DMS153 (cell line): ENCODE measurements at places on chromosomes 13 and 19.

GRCh38 chr19:19610376-19611202, 7.9 kb downstream of the PBX4 start:
- no peak for DNase-seq

DNA sequence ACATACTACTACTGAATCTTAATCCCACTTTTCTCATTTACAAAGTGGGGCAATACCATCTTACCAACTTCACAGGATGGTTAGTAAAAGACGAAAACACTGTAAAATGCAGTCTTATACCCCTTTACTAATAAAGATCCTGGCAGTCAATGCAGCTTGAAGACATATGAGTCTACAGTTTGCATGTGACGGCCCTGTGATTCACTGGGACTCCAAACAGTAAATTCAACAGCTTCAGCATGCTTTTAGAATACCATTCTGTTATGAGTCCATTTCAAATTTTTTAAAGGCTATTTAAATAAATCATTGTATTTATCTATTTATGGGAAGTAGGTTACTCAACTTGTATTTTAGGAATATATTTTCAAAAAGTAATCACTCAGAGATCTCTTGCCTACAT, 629.1 kb downstream of the LIG4 start:
- no peak for DNase-seq

- DNase-seq = peak; percentile 87
These were observed at the start of gene CEACAM5 for GRCh38 chr19:41708481-41708880. Gene CEACAM5, plus strand, starts transcription at chr19:41708626. Its CDS starts 106 bp downstream, at chr19:41708732.

GRCh38 chr19:14053500-14053899, 8.4 kb downstream of the PALM3 start:
- DNase-seq = no peak

GRCh38 chr13:64591971-64592370, 2638.2 kb downstream of the PCDH9 start:
- no peak for DNase-seq

GRCh38 chr19:17205237-17206140, 9.7 kb upstream of the USE1 start:
- DNase-seq = no peak

DNA sequence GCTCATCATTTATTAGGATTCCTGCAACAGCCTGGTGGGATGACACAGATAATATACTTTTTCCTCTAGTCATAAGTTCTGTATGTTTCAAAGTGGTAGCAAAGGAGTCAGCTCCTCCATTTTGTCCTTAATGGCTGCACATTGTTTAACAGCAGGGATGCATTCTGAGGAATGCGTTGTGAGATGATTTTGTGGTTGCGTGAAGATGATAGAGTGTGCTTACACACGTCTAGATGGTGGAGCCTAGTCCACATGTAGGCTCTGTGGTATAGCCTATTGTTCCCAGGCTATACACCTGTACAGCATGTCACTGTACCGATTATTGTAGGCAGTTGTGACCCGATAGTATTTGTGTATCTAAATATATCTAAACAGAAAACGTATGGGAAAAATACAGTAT, 4.6 kb downstream of the SMARCA4 start:
- no peak for DNase-seq

DNA sequence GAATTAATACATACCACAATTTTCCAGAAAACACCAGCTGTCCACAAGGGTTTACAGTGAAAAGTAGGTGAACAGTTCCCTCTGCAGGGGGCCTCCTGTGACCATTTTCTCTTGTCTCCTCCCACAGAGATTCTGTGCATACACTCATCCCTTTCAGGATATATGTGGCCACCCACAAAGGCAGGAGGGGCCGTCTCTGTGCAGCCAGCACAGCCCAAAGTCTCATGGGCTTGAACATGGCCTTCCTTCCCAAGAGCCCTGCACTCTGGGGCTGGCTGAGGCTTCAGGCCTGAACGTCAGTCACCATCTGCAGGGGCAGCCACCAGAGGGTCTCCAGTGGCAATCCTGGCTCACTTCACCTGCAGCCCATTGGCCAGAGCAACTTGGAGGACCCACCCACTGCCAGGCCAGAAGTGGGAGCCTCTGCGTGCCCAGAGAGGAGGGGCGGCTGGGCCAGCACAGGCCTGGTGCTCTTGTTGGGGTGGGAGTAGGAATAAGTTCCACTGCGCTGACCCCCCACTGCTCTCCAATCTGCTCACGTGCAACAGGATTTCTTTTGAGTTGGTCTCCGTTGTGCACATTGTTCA, 25.1 kb downstream of the TMEM161A start:
- no peak for DNase-seq

- peak; percentile 85 for DNase-seq
These were observed 14.0 kb upstream of the GPR4 start for GRCh38 chr19:45615795-45616703.

DNA sequence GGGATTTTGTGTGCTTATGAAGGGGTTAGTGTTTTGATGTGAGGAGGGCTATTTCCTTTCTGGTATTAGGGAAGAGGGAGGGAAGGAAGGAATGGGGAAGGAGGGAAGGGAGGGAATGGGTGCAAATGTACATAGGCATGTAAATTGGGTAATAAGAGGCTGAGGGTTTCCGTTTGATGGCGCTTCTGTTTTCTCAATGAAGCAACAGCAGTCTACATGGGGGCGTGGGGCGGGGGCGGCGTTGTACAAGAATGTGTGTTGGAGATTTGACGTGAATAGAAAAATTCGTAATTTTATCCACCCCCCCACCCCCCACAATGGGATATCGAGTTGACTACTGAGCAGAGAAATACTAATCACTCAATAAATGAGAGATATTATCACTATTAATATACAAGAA, 52.5 kb downstream of the PDS5B start:
- no peak for DNase-seq

DNA sequence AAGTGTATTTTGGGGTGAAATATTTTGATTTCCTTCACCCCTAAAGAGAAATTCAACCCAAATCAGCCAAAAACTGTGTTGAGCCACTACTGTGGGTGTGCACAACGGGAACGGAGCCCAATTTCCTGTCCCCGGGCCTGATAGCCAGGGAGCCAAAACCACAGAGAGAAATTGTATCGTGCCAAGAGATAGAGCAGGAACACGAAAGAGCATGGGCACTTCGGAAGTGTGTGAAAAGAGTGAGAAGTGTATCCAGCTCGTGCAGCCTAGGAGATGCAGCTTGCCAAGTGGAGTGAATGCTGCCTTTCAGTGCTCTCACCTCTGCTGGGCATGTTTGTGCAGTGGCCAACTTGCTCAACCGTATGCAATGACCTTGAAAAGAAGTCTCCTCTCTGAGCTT, 19.4 kb upstream of the PLEKHF1 start:
- DNase-seq = no peak

DNA sequence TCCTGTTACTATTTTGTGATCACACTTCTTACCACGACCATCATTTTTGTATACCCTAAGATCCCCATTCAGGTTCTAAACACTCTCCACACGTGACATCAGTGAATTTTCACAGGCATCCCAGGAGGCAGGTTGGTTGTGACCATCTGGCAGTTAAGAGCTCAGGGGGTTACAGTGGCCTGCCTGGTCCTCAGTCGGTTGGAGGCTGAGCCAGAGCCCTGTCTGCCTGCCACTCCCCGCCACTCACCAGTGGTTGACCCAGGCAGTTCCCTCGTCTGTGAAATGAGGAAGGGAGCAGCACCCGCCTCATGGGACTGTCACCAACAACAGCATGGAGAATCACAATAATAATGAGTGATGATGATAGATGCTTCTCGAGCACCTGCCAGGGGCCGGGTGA, 36.4 kb upstream of the EHD2 start:
- no peak for DNase-seq

DNA sequence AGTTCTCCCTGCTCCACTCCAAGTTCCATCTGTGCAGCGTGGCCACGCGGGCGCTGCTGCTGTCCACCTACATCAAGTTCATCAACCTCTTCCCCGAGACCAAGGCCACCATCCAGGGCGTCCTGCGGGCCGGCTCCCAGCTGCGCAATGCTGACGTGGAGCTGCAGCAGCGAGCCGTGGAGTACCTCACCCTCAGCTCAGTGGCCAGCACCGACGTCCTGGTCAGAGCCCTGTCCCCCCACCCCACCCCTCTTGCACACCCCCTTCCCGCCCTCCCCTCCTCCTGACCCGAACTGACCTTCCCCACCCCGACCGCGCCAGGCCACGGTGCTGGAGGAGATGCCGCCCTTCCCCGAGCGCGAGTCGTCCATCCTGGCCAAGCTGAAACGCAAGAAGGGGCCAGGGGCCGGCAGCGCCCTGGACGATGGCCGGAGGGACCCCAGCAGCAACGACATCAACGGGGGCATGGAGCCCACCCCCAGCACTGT, 11.6 kb downstream of the FUZ start:
- no peak for DNase-seq

DNA sequence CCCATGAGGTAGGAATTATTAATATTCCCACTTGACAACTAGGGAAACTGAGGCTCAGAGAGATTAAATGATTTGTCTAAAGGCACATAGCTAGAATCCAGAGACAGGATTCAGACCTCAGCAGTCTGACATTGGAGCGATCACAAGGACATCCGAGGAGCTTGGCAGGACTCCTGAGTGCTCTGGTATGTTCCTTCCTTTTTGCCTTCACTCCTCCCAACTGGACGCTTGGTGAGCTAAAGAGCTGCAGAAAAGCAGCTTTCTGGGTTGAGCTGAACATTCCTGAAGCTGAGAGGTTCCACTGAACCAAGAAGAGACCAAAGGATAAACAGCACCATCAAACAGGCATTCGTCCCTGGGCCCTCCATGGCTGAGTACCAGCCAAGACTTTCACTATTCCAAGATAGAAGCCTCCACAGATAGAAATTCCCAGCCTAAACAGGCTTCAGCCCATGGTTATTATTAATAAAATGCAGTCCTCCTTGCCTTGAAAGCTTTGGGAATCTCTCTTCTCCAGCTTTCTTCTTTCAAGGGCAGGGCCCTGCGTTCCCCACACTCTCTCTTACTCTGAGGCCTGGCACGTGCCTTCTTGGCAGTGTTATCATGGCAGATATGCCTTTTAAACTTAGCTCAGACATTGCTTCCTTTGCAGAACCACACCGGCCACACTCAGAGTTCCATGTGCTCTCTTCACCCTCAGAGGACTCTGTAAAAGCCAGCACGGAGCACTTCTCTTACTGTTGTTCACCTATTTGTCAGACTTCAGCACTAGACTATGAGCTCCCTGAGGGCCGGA, 97.1 kb downstream of the CYSLTR2 start:
- DNase-seq = no peak

GRCh38 chr13:109647053-109647452, 139.3 kb downstream of the IRS2 start:
- DNase-seq = no peak

GRCh38 chr13:99990126-99990977, 8.8 kb downstream of the ZIC2 start:
- DNase-seq = no peak

GRCh38 chr13:61765181-61765742, 349.6 kb upstream of the PCDH20 start:
- no peak for DNase-seq

DNA sequence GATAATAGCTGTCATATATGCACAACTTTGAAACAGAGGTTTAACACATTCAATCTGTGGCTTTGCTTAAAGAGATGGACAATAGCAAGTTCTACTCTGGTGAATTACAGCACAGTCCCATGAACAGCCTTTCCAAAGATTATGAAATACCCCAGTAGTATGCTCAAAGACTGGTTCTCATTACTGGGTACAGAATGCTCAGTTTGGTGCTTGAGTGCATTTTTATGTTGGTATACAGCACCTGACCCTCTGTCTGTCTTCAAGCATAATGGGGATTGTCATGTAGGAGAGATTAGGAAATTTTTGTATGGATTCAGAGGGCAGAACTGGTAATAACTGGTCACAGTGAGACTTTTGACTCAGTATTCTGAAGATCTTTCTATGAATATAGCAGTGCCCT, 7.6 kb downstream of the LMO7 start:
- no peak for DNase-seq

GRCh38 chr13:65926750-65927171, 1303.4 kb downstream of the PCDH9 start:
- DNase-seq = no peak
